ENCODE measurements at places on chromosomes 12 and 14.

DNA sequence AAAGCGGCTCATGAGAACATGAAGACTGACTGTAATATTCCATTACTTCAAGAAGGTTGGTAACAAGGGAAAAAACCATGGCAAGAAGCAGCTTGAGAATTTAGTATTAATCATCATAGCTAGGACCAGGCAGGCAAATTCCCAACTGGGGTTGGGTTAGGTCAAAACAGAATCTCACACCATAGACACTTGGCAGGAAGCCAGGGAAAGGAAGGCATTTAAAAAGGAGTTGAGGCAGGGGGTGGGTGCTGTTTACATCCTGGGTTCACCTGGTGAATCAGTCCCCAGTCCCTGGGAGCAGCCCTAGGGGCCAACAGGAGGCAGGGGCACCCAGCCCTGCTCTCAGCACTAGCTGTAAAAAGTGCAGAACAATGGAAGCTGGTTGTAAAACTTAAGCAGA lies 108.6 kb downstream of the EGLN3 start:
- DNase-seq: no peak

DNA sequence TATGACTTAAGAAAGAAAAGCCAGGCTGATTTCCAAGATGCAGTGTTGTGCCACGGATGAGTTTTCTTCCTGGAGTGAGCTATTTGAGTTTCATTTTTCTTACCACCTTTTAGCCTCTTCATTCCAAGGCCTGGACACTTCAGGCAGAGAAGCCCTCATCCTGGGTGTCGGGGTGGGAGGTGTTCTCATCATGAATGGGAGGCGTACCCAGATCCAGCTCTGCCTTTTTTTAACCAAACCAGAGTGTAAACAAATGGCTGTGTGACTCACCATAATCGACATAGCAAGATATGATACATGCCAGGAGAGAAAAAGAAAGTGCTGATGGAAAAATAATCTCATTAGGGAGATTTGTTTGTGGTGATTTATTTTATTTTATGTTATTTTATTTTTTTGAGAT lies 79.9 kb downstream of the ARF6 start:
- DNase-seq: peak; percentile 50

- no peak for DNase-seq
Observed at GRCh38 chr12:34296143-34297041, 274.1 kb downstream of the ALG10 start.

DNA sequence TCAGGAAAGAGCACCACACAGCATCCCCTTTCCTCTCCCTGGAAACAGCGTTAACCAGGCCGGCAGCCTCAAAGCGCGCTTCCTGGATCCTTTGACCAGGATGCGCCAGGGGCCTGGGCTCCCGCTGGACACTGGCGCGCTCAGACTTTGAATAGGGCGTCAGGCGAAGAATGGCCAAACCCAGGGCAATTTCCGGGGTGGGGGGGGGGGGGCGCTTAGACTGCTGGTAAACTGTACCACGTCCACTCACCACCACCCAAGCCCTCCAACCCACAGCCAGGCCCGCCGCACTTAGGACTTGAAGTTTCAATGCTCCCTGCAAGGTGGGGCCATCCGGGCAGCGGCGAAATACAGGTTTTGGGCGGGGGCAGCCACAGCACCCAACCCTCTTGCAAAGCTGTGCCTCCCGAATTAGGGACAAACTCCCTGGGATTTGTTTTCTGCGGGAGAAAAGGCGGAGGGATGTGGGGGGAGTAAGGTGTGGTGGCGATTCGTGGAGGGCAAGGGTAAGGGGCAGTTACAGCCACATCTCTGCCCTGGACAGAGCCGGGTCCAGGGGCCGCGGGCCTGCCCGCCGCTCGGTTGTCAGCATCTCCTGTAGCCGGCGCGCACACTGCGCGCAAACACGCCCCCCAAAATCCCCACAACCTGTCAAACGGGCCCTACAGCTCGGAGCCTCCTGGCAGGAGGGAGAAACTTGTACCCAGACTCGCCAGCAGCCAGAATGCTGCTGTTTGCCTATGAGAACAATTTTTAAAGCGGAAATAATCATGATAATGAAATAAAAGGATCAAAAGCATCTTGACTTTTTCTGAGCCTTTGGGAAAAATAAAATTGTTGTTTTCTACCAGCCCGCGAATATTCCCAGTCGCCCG lies 958 bp downstream of the RTN1 start:
- DNase-seq: no peak

DNA sequence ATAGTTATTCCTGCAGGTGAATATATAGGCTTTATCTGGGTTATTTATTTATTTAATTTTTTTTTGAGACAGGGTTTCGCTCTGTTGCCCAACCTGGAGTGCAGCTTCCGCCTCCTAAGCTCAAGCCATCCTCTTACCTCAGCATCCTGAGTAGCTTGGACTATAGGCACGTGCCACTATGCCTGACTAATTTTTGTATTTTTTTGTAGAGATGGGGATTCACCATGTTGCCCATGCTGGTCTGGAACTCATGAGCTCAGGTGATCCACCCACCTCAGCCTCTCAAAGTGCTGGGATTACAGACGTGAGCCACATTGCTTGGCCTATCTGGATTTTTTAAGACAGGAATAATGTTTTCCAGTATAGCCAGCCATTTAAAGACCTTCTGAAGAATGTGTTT lies 2.0 kb downstream of the RAN start:
- no peak for DNase-seq

DNA sequence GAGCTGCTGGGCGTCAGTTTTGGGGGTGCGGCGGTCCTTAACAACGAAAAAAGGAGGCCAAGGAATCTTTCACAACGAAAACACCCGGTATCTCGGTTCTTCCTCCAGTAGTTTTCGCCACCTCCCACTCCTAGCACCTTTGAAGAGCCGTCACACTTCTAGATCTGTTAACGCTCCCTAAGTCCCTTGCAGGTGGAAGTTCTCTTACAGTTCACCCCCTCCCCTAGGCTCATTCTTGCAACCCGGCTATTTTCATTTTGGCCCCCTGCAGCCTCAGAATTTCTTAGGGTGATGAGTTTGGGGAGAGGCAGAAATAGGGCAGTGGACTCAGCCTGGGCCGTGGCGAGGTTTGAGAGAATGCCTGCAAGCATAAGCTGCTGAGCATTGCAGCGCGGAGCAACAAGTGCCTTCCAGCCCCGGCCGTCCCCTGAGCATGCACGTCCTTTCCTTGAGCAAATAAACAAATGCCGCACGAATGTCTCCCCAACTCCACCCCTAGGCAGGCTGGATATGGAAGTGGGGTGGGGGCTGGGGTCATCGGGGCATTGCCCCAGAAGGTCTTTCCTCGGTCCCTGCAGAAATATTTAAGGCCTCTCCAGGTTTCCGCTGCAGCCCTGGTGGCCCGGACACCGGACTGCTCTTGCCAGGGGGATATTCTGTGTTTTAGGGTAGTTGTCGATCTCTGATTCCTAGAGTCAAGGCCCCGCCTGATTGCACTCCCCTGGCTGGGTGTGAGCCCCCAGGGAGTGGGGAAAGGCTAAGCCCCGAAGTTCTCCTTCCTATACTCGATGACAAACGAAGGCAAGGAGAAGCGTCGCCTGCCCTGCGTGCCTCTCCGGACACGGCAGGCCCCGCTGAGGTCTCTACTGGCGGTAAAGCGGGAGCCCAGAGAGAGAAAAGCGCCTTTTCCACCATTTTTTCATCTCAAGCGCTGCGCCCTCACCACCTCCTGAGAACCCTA lies 1.6 kb downstream of the RFX4 start:
- no peak for DNase-seq

- no peak for DNase-seq
Observed at GRCh38 chr12:19489168-19489567, 49.9 kb downstream of the AEBP2 start.

GRCh38 chr12:12323591-12323990 lies 26.5 kb downstream of the MANSC1 start:
- DNase-seq: no peak

GRCh38 chr14:28754209-28754985 lies 12.2 kb upstream of the FOXG1 start:
- DNase-seq: no peak

DNA sequence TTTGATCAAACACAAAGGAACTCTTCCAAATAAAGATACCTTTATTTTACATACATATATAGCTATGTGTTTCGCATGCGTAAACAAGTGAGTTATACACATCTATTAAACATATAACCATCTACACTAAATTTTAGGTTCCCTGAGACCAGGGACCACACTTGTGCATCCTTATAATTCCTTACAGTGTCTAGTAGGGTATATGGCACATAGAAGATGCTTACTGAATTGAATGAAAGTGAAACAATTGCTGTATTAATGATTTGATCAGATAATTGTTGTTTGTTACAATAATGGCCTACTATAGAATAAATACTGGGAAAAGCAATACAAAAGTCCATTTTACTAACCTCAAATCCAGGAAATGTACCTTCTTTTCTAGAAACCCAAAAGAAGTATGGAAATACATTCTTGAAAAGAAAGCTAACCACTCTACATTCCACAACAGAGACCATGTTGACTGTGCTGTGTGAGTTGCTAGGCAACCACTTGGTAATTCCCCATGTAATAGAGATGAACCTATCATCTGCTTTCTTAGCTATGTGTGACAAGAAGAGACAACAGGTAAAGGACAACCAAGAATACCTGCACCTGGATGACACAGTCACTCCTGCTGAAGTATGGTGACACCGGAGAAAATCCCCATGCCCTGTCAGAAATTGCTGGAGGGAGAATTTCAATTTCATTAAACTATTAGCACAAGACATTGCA lies 11.9 kb upstream of the CIPC start:
- no peak for DNase-seq

DNA sequence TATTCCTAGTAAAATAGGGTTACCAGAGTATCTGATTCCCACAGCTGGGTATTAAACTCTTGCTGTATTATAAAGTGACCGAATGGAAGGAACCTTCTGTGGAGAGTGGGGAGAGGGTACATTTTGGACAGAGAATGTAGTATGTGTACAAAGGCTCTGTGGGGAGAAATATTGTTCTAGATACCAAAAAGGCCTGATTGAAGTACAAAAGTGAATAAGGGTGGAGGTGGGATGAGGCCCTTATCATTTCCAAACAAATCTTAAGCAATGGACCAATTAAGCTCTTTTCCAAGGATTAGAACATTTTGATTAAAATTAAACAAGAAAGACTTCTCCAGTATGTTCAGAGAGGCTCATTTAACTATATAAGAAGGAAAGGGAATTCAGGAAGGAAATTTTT lies 20.4 kb downstream of the EID3 start:
- DNase-seq: no peak

- no peak for DNase-seq
Observed at GRCh38 chr14:32578181-32578580, 249.1 kb downstream of the AKAP6 start.

GRCh38 chr12:30740274-30740673 lies 14.5 kb downstream of the CAPRIN2 start:
- no peak for DNase-seq

- no peak for DNase-seq
Observed at GRCh38 chr12:93524386-93525133, 47.9 kb upstream of the SOCS2 start.

DNA sequence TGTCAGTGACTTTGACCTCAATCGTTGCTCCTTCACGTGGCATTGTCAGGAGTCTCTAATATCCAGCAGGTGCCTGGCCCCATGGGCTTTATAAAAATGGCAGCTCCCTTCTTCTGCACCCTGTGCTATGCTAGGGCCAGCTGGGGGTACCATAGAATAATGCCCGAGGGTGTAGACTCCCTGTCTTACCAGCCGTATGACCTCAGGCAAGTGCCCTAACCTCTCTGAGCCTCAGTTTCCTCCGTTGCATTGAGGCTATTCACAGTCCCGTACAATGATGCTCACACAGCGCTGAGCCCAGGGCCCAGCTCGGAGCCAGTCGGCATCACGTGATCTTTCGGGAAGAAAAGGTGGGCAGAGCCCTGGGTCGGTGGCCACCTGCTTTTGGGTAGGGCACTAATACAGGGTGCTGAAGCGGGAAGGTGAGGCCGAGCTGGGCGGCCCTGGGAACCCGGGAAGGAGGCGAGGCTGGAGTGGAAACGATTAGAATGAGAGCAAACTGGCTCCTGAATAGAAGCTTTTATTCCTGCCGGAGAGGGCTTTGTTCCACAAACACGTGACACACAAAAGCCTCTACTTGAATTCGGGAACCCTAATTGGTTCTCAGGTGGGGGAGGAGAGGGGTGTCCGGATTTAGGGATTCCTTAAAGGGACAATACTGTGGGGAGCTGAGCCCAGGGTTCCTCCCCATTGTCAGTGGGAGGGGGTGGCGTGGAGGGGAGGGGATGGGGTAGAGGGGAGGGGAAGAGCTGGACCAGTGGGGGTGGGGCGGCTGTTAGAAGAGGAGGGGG lies 19.9 kb upstream of the MSI1 start:
- no peak for DNase-seq

GRCh38 chr12:88132392-88132791 lies 9.5 kb downstream of the CEP290 start:
- no peak for DNase-seq

DNA sequence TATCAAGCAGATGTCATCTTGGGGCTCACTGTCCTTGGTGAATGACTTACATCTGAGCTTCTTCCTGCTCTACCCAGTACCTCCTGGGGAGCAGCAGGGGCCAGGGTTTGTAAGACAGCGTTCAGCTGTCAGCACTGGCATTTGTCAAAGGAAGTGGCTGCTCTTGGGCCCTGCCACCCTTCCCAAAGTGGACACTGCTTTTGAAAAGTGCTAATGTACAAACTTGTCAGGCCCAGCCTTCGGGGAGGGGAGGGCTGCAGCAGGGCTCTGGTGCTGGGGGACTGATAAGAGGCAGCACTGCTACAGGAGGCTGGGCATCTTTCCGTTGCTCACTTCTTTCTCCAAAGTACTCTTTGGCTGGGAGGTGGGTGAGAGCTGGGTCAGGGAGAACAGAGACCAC lies 59.8 kb upstream of the RBM19 start:
- no peak for DNase-seq

- DNase-seq: no peak
Observed at GRCh38 chr12:52156757-52157565, 34.9 kb downstream of the KRT80 start.

GRCh38 chr12:74526535-74526934 lies 11.1 kb upstream of the ATXN7L3B start:
- no peak for DNase-seq

- DNase-seq: peak; percentile 3
Observed at GRCh38 chr12:42507565-42507964, 82.0 kb downstream of the PRICKLE1 start.

DNA sequence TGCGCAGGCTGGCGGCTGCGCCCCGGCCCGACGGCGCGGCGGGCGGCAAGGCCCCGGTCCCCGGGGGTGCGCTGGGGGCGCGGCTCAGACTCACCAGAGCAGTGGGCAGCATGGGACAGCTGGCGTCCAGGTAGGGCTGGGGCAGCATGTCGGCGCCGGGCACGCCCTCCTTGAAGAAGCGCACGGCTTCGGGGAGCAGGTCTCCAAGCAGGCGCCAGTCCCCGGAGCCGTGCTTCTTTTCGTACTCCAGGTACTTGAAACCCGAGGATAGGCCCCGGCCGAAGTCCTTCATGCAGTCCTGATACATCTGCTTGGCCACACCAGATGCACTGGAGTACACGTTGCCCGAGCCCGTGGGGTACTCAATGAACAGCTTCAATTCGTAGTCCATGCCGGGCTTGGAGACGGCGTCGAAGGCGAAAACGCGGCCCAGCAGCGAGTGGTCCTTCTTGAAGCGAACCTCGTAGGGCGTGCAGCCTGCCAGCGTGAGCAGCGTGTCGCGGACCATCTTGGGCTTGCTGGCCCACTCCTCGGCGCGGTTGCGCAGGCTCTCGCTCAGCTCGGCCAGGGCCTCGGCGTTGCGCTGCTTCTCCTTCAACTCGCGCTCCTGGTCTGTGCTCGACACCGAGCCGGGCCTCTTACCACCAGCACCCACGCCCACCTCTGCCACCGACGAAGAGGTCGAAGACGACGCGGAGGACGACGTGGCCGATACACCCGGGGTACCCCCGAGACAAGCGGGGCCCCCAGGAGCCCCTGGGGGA lies 2.2 kb downstream of the IRF2BPL start:
- DNase-seq: no peak

GRCh38 chr12:120892265-120892664 lies 11.9 kb downstream of the SPPL3 start:
- DNase-seq: no peak
